CD4-positive, alpha-beta T cell treated with Interleukin-15 for 4 hours (primary cell): ENCODE measurements at places on chromosomes 5 and 9.

- no peak for DNase-seq
Observed at GRCh38 chr5:127867022-127867783, 164.0 kb downstream of the CCDC192 start.

- DNase-seq = no peak
Observed at GRCh38 chr9:123863164-123863855, 66.6 kb downstream of the DENND1A start.

GRCh38 chr9:76905791-76906646, at the start of gene PRUNE2:
PRUNE2 (minus strand) TSS chr9:76906114; CDS start chr9:76905963, 151 bp downstream.
- no peak for DNase-seq

DNA sequence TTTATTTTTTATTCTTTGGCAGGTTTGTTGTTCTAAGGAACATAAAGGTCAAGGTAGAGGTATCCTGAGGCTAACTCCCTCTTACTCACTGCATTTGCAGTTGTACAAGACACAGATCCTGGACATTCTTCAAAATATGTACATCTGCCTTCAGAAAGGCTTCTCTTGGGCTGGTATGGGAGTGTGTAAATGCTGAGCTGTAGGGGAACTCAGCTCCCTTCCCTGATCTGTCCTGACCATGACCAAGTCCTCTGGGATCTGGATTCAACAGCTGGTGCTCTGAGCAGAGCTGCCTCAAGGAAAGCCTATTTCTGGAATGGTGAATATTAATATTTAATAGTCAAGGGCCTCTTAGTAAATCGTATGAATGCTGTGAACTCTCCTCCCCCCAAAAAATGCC, 117.4 kb downstream of the PRKACG start:
- no peak for DNase-seq

GRCh38 chr5:176609724-176610434, at the start of gene GPRIN1:
GPRIN1 (minus strand) TSS chr5:176610156; CDS start chr5:176599834, 10,322 bp downstream.
- DNase-seq = peak; percentile 37

DNA sequence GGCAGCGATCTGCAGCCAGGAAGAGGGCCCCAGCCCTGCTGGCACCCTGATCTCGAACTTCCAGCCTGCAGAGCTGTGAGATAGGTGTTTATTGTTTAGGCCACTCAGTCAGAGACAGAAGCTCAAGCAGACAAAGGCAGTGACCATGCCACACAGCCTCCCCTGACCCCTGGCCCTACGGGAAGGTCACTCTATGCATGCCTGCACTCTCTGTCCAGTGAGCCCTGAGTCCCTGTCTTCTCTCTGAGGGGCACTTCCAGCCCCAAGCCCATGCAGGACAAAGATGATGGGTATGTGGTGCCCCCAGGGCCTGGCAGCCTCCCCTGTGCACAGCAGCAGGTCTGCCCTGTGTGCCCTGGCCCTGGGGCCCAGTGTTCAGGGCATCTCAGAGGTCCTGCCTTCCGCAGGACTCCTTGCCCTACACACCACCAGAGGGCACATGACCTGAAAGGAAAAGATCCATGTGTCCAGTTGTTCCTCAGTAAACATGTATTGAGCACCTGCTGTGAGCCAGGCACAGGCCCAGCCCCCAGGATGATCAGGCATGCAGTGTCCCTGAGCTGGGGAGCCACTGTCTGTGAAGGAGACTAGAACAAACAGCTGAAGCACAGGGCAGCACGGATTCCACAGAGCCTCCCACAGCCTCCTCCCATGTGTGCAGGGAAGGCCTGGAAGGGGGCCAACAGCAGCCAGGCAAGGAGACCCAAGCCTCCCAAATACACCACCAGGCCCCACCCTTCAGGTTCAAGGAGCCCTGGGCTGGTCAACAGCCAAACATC, 109.3 kb downstream of the ATPSCKMT start:
- no peak for DNase-seq

GRCh38 chr9:27388150-27388549, 91.2 kb upstream of the EQTN start:
- no peak for DNase-seq

- no peak for DNase-seq
Observed at GRCh38 chr9:124284940-124285441, 27.2 kb downstream of the NEK6 start.

DNA sequence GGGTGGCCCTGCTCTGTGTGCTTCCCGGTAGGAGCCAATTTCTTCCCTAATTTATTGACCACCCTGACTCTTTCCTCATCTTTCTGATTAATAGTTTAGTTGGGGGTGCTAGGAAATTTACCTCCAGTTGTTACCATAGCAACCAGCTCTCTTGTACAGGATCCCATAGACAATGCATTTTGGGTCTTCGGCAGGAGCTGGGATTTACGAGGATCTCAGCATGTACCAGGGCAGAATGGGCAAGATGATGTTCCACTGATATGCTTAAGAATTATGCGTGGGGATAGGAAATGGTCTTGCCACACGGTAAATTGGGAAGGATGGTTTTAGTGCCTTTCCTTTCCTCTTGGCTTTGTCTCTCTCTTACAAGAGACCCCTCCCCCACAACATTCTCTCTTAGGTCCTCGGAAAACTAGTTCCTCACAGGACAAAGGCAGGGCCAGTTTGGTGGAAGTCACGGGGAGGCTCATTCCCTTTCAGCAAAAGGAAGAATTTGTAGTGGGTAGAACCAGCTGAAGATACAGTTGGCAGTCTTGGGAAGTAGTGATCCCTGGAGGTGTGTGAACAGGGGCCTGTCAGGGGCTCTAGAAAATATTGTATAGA, 133.4 kb upstream of the SHB start:
- DNase-seq = no peak

GRCh38 chr9:13786131-13786530, 506.6 kb upstream of the MPDZ start:
- DNase-seq = no peak

DNA sequence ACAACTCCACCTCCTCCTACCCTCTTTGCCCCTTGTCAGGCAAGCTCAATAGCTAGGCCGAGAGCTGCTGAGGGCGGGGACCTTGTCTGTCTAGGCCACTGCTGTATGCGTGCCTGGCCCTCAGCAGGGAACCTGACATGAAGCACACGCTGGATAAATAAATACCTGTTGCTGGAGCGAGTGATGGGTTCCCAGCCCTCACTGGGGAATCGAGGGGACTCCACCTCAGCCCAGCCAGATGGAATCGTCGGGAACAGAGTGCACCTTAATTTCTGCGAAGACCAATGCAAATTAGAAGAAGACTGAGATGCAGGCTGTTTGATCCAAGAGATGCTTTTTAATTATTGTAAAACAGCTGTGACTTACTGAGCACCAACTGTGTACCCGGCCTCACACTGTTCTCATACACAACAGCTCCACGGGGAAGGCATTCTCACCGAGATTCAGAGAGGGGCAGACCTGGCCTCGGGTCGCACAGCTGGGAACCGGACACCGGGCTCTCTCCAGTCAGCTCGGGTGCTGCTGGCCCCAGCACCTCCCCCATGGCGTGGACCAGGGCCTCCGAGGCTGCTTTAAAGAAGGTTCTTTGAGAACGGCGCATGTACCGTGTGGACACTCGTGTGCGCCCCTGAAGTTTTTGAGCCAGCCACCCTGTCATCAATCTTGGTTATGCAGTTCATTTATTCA, 109.7 kb upstream of the IER5L start:
- DNase-seq = no peak

- DNase-seq = no peak
Observed at GRCh38 chr9:28539434-28540070, 966.3 kb upstream of the C9orf72 start.

GRCh38 chr5:169636477-169637084, 494 bp upstream of the DOCK2 start:
- no peak for DNase-seq

GRCh38 chr5:39515881-39516280, 91.1 kb upstream of the DAB2 start:
- no peak for DNase-seq

- no peak for DNase-seq
Observed at GRCh38 chr5:103407402-103407801, 148.8 kb downstream of the MACIR start.

DNA sequence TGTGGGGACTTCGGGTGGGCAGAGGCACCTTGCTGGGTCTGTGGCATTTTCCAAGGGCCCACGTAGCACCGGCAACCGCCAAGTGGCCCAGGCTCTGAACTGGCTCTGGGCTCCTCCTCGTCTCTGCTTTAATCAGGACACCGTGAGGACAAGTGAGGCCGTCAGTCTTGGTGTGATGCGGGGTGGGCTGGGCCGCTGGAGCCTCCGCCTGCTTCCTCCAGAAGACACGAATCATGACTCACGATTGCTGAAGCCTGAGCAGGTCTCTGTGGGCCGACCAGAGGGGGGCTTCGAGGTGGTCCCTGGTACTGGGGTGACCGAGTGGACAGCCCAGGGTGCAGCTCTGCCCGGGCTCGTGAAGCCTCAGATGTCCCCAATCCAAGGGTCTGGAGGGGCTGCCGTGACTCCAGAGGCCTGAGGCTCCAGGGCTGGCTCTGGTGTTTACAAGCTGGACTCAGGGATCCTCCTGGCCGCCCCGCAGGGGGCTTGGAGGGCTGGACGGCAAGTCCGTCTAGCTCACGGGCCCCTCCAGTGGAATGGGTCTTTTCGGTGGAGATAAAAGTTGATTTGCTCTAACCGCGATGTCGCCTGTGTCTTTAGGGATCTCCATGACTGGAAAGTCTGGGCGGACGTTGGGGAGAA, 5.8 kb downstream of the DPP7 start:
- no peak for DNase-seq

- peak; percentile 92 for DNase-seq
Observed at GRCh38 chr5:132496191-132496630, 5.6 kb upstream of the IRF1 start.

GRCh38 chr5:136330353-136331038, 34.8 kb downstream of the TRPC7 start:
- no peak for DNase-seq

DNA sequence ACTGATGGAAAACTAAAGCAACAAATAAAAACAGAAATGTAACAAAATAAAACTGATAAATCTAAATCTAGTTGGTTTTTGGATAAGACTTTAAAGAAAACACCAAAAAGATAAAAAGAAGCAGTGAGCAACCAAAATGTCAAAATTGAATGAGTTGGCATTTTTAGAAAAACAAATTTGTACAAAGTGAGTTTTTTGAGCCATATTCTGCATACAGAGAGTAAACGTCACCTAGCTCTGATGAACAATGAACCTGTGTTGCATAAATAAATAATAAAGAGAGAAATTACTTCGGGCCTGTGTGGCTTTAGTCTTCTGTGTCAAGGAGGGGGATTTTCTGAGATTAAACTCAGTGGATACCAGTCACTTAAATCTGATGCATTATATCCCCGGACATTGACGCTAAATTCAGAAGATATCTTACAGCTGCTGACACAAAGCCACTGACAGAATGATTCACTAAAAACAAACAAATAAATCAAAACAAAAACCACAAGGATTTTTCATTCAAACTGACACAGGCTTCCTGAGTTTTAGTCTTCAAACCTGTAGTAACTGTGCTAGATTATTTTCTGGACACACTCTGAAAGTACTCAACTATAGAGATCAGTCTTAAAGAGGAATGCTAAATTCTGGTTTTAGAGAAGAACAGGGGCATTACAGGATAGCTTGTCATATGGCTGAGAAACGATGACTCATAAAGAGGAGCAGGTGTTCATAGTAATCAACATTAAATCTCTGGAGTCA, 403.5 kb upstream of the ST8SIA4 start:
- no peak for DNase-seq

- no peak for DNase-seq
Observed at GRCh38 chr9:121350036-121350435, 20.0 kb downstream of the STOM start.

- no peak for DNase-seq
Observed at GRCh38 chr5:73907164-73907563, 281.2 kb downstream of the ARHGEF28 start.

DNA sequence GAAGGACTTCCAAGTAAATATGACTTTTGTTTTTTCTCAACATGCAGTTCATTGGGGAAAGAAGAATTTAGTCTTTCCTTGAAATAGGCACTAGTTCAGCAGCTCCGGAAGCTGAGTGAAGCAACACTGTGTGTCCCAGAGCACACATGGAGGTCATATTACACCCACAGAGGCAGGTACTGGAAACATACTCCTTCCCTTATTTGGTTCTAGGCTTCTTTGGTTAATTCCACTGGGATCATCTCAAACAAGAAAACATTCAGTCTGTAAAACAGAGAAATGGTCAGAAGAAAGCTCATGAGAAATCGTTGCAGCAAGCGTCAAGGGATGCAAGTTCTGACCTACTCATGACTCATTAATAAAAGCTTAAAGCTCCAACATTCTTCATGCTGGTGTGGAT, 175.1 kb upstream of the PCSK5 start:
- DNase-seq = no peak

DNA sequence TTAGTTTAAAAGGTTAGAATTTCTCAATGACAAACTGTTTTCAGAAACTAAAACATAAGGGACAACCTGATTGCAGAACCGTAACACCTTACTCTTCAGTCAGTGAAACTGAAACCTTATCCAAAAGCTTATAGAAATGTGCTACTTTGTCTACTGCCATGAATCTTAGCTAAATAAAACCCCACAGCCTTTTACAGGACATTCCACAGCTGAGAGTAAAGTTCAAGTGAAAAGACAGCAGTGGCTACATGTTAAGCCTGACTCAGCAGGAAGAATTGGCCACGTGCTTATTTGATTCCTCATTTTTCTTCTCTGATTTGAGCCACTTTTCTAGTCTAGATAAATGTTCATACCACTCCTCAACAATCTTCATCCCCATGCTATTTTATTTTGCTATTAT, 278.7 kb upstream of the ISL1 start:
- no peak for DNase-seq
